ENCODE measurements at places on chromosomes 7 and 10.

GRCh38 chr10:93600446-93601145 is 439 bp downstream of the RBP4 start:
- DNase-seq, result no peak

GRCh38 chr7:155203059-155203881 is 94.4 kb upstream of the INSIG1 start:
- no peak for DNase-seq

GRCh38 chr7:129990403-129991192 is 37.8 kb upstream of the UBE2H start:
- no peak for DNase-seq

DNA sequence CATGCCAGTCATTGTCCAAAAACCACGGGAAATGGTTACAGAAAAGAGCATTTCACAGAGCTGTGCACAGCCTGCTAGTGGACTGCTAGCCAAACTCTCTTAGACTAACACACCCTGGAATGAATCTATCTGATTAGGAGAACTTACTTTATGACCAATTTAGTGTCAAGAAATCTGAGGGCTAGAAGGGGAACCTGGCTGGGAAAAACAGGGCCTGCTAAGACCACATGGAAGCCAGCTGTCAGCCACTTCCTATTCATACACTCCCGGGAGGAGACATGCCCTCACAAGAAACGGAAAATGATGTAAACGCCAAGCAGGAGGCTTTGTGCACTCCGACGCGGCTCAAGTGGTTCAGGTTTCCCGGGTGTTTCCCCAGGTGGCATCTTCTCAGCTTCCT is 54.8 kb downstream of the MPP7 start:
- no peak for DNase-seq

DNA sequence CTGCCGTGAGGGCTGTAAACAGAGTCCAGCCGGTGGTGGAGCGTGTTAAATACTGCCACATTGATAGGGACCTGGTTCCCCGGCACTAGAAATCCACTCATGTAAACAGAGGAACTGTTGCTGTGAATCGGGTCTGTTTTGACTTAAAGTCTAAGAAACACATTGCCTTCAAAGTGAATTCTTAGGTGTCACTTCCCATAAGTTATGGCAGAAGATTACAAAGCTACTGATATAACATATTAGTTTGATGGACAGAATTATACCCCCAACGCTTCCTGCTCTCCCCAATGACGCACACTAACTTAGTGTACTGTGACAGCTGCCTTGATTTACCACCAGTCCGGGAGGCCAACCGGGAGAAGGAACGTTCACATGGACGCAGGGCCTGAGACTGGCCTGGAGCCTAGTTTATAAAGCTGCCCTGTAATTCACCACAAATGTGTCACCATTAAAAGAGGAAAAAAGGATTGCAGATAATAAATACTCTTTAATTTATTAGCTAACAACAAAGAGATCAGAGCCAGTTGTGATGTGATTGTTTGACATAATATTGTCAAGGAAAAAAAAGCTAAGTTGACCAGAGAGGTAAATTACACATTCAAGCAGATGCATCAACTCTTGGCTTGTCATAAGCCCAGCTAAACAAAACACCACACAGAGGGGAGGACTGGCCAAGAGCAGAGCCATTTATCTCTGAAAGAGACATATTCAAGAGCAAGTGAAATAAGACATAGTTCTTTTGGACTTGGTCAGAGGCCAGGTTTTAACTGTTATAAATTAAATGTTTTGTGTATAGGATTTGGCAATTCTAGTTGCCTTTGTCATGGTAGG is 820.6 kb downstream of the LRMDA start:
- peak; percentile 68 for DNase-seq

DNA sequence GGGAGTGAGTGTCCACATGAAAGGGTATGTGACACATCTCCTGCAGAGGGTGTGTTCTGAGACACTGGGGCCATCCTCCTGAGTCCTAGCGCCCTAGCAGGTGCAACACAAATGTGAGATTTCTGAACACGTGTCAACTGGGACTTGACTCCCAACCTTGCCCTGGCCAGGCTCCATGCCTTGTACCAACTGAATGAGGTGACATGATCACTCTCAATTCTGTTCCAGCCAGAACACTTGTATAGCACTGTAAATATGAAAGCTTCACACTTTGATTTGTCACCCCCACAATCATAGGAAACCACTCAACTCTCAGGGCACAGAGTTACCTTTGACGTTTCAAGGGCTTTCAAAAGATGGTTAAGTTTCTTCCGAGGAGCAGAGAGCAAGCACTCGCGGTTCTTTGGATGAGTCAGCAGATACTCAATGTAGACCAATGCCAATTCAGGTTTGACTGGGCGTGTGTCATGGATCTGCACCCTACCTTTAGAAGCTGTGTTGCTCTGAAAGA is 48.6 kb downstream of the NCAPG2 start:
- no peak for DNase-seq

DNA sequence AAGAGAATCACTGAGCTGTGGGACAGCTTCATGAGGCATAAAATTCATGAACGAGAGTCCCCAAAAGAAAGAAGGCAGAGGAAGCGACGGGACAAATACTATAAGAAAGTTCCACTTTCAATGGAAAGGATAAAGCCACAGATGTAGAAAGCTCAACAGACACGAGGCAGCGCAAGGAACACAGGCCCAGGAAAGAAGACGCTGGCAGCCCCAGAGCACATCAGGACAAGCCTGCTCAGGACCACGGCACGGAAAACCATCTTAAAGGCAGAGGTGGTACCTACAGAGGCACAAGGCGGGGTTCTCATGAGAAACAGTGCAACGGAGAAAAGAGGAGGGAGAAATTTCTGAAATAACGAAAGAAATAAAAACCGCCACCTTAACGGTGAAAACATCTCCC is 273.4 kb downstream of the MAD1L1 start:
- DNase-seq, result no peak

DNA sequence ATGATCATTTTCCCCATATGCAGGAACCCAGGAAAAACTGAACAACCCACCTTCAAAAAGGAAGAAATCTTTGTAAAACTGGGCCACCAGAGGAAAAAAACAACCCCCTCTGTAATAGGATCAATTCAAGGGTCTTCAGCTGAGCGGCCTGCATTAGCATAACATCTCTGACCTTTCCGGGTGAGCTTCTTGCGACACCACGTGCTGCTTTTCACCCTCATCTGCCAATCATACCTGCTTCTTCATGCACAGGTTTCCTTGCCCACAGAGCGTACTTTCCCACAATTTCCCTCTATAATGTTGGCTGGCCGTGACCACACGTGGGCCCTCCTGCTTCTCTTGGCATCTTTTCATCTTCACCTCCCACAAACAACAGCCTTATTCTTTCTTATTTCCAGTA is 284.3 kb upstream of the NEBL start:
- DNase-seq, result no peak

DNA sequence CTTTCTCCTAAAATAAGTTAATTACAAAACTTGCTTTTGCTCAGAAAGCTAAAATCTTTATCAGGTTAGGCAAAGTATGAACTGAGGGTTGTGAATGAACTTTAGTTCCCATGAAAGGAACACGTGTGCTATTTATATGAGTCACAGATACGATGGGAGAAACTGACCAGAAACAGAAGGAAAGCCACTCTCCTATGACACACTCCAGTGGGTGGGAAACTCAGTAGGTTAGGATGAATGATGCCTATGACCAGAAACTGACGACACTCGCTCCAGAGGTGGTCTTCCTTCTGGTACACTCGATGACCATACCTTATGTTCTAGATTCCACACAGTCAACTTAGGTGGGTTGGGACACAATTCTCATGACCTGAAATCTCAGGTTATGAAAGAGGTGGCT is 215.7 kb upstream of the INHBA start:
- no peak for DNase-seq

GRCh38 chr10:130042381-130042780 is 68.2 kb downstream of the C10orf143 start:
- DNase-seq, result no peak

DNA sequence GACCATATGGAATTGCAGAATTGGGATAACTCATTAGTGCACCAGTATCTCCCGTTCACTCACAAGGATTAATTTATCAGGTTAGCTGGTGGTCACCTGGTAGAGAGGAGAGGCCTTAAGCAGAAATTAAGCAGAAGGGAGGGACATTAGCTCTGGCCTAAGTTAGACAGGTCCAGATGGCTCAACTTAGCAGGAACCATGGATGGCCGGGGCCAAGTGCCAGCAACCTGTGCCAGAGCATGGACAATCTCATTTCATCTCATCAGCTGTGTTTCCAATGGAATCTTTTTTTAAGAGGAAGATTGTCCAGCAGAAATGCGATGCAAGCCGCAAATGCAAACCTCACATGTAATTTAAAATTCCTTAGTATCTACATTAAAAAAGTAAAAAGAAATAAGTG is 82.2 kb downstream of the JCAD start:
- DNase-seq, result no peak

- no peak for DNase-seq
Observed at GRCh38 chr10:47244560-47245500, 55.2 kb upstream of the GDF10 start.

DNA sequence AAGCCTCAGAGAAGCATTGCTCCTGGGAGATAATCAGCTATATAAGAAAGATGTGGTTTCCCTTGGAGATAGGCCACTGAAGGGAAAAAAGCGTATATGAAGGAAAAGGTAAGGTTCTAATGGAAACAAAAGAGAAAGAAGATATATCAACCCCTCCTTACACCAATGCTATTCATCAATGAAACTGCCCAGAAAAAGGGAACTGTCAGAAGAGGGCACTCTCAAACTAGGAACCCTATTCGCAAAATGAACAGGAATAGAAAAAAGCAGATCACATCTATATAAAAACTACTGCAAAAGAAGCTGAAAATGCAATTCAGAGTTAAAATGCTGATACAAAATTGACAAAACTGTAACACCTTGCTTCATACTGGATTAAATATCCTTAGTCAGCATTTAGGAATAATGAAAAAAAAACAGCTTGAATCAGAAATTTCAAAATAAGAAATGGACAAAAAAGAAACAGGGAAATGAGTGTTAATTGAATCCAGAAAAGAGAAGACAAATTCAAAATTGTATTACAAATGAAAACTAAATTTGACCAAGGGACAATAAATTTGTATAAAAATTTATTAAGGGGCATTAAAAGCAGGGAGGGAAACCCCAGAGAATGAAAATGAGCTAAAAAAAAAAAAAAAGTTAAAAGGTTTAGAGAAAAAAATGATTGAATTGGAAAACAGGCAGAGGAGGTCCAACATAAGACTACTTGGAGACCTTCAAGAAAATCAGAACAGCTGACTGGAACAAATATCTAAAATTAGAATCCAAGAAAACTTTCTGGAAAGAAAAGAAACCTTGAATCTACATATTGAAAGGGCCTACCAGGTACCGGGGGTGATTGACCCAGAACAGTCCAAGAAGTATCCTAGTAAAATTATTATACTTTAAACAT is 17.9 kb downstream of the NHLRC2 start:
- DNase-seq, result no peak

DNA sequence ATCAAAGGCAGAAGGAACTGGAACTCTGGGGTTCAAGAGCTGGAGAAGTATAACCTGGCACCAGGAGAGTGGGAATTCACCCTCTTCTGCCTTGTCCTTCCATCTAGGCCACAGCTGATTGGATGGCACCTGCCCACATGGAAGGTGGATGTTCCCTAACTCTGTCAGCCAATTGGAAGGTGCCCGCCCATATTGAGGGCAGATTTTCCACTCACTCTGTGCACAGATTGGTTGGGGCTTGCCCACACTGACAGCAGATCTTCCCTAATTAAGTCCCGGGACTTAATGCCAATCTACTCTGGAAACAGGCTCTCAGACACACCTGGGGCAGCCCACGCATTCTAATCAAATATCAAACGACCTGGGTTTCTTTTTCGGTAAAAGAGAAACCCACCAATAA is 1142.3 kb upstream of the CELF2 start:
- DNase-seq, result no peak

DNA sequence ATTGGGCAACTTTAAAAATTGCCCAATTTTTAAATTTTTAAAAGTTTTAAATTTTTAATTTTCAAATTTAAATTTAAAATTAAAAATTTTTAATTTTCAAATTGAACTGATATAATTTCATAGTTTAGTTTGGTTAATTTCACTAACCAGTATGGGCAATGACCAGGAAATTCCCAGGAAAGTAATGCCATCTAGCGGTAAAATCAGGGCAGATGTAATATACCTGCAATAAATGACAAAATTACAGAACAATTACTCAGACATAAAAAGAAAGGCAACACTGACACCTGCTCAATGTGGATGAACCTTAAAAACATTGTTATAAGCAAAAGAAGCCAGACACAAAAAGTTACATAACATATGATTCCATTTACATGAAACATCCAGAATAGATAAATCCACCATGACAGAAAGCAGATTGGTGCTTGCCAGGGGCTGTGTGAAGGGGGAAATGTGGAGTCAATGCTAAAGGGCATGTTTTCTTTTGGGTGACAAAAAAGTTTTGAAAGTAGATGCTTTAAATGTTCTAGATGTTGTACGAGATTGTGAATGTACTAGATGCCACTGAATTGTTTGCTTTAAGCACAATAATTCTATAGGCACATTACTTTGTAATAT is 28.6 kb upstream of the SLC16A12 start:
- DNase-seq, result no peak

- DNase-seq, result no peak
Observed at GRCh38 chr7:71465741-71466189, 333.8 kb downstream of the GALNT17 start.

GRCh38 chr10:45602082-45602730 is 70.4 kb downstream of the ZFAND4 start:
- DNase-seq, result no peak

GRCh38 chr10:80068270-80068669 is 10.2 kb upstream of the TMEM254 start:
- DNase-seq, result no peak

DNA sequence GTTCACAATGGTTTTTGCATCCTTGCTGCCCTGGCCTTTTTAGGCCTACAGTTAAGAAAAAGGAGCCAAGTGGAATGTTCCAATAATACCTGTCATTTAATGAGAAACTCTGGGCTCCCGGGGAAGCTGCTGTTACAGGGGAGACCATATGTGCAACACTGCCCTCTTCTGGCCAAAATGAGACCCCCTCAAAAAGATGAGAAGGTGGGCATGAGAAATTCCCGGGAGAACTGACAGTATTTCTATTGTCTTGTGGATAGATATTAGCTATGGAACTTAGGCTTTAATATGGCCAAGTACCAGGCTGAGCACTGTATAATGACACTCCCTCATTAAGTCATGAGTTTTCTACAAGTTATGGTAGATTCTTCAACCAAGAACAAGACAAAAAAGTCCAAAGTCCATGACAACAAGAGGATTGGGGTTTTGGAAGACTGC is 99.4 kb downstream of the CCDC3 start:
- DNase-seq, result no peak

DNA sequence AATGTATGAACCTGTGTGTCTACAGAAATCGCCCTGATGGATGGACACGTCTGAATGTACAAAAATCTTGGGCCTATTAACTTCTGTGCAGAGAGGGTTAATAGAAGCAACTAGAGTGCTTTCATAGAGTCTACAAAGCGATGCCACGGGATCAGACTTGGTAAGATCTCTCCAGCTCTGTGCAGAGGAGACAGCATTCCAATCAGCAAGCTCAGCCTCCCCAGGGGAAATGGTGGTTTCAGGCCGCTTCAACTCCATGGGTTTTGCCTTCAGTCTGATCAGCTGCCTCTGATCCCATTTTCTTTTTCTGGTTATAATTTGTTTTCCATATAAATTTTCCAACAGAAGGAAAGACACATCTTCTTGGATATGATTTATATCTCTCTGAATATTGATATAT is 35.1 kb upstream of the COBL start:
- no peak for DNase-seq

Data from AG04449 (cell line).